ENCODE measurements at places on chromosomes 2 and 18.

GRCh38 chr2:203437511-203437910 lies 97.6 kb downstream of the RAPH1 start:
- H3K27me3 ChIP-seq: no peaks in the 10 kb centered on the region
- H3K4me1 ChIP-seq: no peaks in the 10 kb centered on the region
- H3K27ac ChIP-seq: no peak overlapping the region
- H3K36me3 ChIP-seq: no peaks in the 10 kb centered on the region

- H3K27ac ChIP-seq: no peak overlapping the region
- H3K27me3 ChIP-seq: no peaks in the 10 kb centered on the region
- H3K4me3 ChIP-seq: no peak overlapping the region
- no peaks in the 10 kb centered on the region for H3K36me3 ChIP-seq
Observed at GRCh38 chr2:165219481-165219880, 15.6 kb upstream of the SCN3A start.

DNA sequence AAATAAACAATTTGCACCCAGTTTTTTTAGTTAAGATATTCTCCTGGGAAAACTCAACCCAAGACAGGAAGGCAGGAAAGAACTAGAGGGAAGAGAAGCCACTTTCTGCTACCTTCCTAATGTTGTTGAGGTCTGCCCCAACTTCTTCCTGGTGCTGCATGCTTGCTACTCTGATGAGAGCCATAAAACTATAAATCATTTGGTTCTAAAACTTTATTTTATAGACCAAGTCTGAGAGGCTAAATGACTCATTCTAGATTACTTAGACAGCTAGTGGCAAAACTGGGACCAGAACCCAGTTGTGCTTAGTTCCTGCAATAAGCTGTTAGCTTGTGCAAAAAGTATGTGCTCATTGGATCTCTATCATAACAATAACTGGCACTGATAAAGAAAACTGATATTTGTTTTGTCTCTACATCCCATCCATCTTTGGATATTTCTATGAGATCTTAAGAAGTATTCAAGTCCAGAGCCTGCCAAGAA lies 344.9 kb upstream of the SLC14A2 start:
- no peak for DNase-seq
- no peaks in the 10 kb centered on the region for H3K36me3 ChIP-seq
- no peaks in the 10 kb centered on the region for H3K4me1 ChIP-seq

- H3K4me1 ChIP-seq: no peaks in the 10 kb centered on the region
- no peak overlapping the region for H3K4me3 ChIP-seq
- H3K27me3 ChIP-seq: no peaks in the 10 kb centered on the region
- no peak overlapping the region for H3K27ac ChIP-seq
- DNase-seq: no peak
Observed at GRCh38 chr2:219851801-219852481, 224.5 kb downstream of the SLC4A3 start.

DNA sequence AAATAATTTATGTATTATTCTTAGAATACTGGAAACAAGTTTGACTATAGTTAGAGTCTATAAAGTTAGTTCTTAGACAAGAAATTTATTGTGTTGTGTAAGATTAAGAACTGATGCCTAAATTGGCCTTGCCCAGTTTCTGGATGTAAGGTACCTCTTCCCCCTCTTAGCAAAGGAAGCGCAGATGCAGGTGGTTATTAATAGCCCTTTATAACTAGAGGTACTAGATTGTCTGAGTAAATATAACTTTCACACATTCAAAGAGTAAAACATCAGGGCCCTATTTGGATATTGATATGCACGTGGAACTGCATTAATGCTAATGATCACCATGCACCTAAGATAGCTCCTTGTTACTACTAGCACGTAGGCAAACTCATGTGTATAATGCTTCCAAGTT lies 100.7 kb downstream of the ZEB2 start:
- H3K36me3 ChIP-seq: no peaks in the 10 kb centered on the region
- H3K27ac ChIP-seq: no peak overlapping the region
- H3K4me3 ChIP-seq: no peak overlapping the region
- DNase-seq: no peak

DNA sequence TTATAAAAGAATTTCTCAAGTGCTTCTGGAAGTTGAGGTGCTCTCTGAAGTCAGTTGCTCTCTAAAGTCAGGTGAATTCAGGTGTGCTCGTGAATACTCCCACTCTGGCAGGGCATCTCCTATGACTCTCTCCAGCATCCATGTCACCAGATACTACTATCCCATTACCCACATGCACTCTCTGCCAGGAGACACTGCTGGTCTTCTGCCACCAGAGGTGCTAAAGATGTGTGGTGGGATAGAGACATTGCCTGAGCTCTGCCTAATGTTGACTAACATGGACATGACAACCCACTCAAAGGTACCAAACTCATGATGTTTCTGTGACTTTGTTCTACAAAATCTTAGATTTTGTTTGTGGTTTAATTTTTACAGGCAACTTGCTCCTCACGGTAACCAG lies 106.4 kb upstream of the HNRNPA3 start:
- DNase-seq: no peak
- no peaks in the 10 kb centered on the region for H3K4me1 ChIP-seq
- H3K4me3 ChIP-seq: no peak overlapping the region
- no peaks in the 10 kb centered on the region for H3K27me3 ChIP-seq
- H3K36me3 ChIP-seq: no peaks in the 10 kb centered on the region
